DMS153 (cell line): ENCODE measurements at places on chromosomes 6 and 20.

GRCh38 chr6:135861189-135861588 lies 9.7 kb downstream of the PDE7B start:
- no peak for DNase-seq

GRCh38 chr6:168498161-168498843 lies 57.3 kb downstream of the SMOC2 start:
- no peak for DNase-seq

DNA sequence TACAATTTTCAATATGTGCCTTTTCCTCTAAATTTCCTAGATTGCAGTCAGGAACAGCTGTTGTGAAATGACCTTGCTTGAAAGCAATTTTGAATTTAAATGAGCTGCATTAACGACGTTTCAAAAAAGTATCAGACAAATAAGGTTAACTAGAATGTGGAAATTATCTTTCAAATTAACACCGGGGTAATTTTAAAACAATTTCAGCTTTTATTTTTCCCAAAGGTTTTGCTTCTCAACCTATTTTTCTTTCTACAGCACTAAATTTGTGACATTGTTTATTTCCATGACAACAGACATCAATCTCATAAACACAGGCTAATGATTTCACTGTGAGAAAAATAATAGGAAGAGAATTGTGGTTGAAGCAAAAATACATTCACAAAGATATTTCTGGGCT lies 38.5 kb downstream of the COL12A1 start:
- no peak for DNase-seq

DNA sequence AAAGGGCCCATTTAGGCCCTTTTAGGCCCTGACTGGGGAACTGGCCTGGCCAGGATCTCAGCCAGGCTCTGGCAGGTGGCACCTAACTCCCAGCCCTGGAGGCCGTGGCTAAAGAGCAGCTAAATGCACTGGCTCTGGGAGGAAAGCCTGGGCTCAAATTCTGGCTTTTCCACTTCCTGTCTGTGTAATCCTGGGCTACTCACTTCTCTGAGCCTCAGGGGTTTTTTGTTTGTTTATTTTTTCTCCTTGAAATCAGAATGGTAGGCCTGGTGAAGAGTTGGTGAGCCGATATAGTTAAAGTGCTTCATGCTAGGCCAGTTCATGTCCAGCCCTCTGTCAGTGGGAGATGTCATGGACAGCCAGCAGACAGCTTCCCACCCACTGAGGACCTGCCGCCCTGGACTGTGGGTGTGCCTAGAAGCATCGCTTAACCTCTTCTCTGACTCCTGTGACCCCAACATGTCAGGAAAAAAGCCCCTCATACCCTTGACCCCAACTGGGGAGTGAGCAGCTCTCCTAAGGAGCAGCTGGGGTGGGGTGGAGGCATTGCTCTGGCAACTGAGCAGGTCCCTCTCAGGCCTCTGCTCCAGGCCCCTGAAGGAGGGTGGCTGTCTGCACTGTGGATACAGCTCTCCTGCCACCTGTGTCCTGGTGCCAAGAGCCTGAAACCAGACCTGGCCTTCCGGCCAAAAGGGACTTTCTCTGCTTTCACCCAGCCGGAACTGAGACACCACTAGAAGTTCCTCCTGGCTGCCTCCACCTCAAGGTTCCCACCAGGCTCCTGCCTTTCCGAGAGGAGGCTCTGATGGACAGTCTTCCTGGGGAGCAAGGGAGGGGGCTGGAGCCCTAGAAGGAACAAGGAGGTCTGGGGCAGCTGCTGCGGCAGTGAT lies 57.2 kb upstream of the MYL9 start:
- DNase-seq: peak; percentile 32

GRCh38 chr6:104639668-104640067 lies 220.1 kb downstream of the HACE1 start:
- no peak for DNase-seq

- no peak for DNase-seq
These were observed 175.1 kb upstream of the PDE10A start for GRCh38 chr6:165837948-165838745.

GRCh38 chr6:41073203-41073967 lies 611 bp downstream of the NFYA start:
- peak; percentile 50 for DNase-seq

GRCh38 chr6:101845621-101846020 lies 452.1 kb downstream of the GRIK2 start:
- DNase-seq: no peak
